ENCODE measurements at places on chromosomes 11 and 22.

GRCh38 chr22:34502821-34503220 lies 563.1 kb upstream of the ISX start:
- DNase-seq = no peak

DNA sequence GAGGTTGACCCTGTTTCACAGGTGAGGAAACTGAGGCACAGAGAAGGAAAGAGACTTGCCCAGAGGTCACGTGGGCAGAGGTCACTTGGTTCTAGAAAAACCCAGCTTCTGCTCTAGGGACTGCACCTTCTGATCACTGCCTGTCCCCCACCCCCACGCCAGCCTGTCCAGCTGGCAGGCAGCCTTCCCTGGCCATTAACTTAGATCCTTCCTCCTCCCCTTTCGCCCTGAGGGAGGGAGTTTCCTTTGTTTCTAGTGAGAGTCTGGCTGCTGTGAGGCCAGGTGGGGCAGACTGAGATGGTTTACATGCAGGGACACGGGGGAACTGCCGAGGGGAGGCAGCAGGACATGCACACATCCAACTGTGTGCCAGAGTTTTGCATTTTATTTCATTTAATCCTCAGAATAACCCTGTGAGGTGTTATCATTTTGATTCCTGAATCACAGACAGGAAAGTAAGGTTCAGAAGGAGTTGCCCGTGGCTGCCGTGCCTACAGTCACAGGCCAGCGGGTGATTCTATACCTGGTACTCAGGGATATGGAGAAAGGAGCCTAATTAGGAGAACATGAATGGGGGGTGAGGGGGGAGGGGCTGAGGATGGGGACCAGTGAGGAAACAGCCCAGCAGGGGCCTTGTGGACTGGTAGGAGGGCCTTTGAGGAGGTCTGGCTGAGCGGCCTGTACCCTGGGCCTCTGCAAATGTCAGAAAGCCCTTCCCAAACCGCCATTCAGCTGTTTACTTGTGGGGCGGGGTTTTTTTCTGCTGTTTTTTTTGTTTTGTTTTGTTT lies 3.4 kb downstream of the FAM83F start:
- DNase-seq = no peak

GRCh38 chr22:46573781-46574437 lies 36.5 kb upstream of the CELSR1 start:
- DNase-seq = no peak

DNA sequence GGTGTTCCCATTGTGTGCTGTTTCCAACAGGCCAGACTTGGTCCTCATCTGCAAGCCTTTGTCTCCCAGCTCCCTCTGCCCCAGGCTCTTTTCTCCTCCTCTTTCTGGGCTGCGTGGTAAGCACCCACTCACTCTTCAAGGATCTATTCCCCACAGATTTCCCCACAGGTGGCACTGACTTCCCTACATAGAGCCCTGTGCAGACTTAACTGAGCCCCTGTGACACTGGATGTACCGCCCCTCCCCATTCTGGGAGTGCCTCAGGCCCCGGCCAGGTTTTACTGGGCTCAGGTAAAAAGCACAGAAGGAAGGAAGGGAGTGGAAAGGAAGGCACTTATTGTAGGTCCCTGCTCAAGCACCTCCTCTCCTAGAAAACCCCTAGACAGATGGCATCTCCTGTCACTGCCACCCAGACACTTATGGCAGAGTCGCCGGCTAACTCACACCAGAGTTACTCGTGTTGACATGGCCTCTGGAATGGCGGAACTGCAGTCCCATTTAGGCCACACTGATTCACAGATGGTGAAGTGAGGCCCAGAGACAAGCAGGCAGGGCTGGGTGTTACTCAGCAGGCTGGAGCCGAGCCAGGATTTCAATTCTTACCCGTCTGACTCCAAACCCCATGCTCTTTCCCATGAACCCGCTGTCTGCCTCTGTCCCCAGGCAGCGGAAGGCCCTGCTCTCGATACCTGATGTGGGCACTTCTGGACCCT lies 47.2 kb downstream of the LRRC32 start:
- DNase-seq = no peak

DNA sequence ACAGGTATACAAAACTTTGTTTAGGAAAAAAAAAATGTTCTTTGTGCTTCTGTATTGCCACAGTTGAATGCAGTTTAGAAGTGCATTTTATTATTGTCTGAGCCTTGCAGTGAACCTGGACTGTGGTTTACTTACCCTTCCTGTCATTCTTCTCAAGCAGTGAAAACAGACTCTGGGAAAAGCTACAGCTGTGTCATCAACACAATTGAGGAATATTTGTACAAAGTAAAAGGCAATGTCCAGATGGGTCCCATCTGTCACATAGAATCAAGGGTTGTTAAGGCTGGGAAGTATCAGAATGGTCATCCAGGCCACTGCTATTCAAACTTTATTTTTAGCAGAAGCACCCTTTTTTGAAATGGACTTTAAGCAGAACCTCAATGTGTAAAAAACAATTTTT lies 73.3 kb downstream of the TRIM44 start:
- DNase-seq = no peak

- no peak for DNase-seq
Measured at GRCh38 chr22:46894851-46895640, 132.6 kb downstream of the TBC1D22A start.

GRCh38 chr11:82007521-82007920 lies 726.1 kb downstream of the FAM181B start:
- no peak for DNase-seq

DNA sequence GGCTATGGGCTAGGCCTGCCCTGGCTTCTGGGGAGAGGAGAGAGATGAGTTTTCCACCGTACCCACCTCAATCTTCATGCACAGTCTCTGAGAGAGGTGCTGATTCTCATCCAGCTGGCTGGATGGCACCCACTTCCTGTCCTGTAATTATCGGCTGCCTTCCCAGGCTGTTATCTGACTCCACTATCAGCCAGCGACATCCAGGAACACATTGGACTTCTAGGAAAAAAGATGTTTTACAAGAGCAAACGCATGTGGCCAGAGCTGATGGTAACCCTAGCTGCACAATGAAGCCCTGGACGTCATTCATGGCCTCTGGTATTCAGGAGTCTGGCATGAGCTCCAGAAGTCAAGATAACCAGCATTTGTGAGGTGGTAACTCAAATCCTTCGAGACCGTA lies 137.4 kb downstream of the EHF start:
- no peak for DNase-seq

- peak; percentile 64 for DNase-seq
Measured at GRCh38 chr22:40156001-40156516, 21.7 kb upstream of the TNRC6B start.

GRCh38 chr11:84129961-84130576 lies 843.9 kb upstream of the CCDC90B start:
- DNase-seq = no peak

DNA sequence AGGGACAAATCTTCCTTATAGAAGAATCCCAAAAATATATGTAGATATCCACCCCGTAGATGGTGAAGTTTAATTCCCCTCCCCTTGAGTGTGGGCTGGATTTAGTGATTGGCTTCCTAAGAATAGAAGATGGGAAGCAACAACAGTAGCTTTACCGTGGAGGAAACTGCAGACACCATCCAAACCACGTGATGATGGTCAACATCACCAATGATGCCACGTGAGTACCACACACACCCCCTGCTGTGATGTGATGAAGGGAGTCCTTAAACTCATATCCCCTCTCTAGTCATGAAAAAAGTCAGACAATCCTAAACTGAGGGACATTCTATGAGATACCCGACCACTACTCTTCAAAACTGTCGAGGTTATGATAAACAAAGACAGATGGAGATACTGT lies 76.4 kb upstream of the SLC22A12 start:
- no peak for DNase-seq
